ENCODE measurements at places on chromosomes 6 and 20. TPM values are rescaled to one million over a fixed set of nuclear protein-coding genes. Genes with fewer than 3 reads are reported as not detected.

DNA sequence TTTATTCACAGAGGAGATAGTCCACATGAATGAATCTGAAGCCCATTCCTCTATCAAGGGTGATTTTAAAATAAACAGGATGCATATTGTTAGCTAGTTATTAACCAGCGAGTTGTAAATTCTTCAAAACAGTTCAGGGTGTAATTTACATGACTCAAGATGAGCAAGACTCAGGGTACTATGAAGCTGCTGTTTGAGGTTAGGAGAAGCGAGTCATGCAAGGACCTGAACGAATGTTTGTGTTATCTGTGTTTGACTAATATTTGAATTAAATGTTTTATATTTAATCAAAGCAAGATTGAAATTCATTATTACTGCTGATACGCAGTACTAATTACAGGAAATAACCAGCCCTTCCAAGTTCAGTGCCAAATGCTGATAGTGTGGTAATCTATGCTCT, 191.1 kb downstream of the SAMD5 start:
- H3K27ac ChIP-seq: no peak overlapping the region
- H3K4me1 ChIP-seq: no peaks in the 10 kb centered on the region
- DNase-seq: no peak
- H3K27me3 ChIP-seq: no peaks in the 10 kb centered on the region
- H3K4me3 ChIP-seq: no peak overlapping the region

- no peak for DNase-seq
- no peaks in the 10 kb centered on the region for H3K27me3 ChIP-seq
- H3K4me3 ChIP-seq: no peak overlapping the region
- no peaks in the 10 kb centered on the region for H3K4me1 ChIP-seq
- H3K36me3 ChIP-seq: no peaks in the 10 kb centered on the region
- no peak overlapping the region for H3K27ac ChIP-seq
Observed at GRCh38 chr20:14879020-14879697, 541.7 kb upstream of the FLRT3 start.

GRCh38 chr6:33981861-33982260, 164.0 kb downstream of the GRM4 start:
- H3K36me3 ChIP-seq: no peaks in the 10 kb centered on the region
- H3K27me3 ChIP-seq: peaks cover 14% of the 10 kb centered on the region
- H3K27ac ChIP-seq: no peak overlapping the region

DNA sequence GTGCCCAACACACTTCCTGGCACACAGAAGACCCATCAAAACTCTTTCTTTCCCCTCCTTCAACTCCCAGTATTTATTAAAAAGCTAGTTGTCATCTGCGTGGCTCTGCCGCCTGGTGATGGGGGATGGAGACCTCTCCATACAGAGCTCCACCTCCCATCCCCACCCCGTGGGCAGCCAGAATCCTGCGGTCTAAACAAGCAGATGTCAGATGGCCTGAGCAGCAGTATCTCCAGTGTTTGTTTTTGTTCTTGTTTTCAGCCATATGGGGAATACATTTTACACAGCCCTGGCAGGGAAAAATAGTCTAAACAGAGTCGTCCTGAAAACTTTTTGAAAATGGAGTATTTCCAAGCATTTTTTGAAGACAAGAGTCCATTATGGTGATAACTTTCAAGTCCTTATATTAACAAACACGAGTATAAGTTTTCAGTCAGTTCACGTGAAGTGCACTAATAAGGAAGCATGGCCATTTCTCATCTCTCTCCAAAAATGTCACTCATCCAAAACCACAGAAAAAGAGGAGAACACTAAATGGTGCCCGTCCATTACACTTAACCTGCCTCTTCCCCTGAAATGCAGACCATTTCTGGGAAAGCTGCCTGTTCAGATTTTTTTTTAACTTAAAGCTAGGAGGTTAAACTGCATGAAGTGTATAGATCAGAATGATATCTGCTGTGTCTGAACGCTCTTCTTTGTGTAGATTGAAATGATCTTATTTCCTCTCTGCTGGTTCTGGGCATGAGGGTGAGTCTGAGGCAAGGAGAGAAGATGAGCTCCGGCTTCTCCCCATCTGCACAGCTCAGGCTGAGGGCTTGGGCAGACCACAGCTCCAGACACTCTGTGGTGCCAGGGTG, 91.0 kb downstream of the TCP11 start:
- no peak for DNase-seq
- no peak overlapping the region for H3K27ac ChIP-seq
- no peak overlapping the region for H3K4me3 ChIP-seq
- no peaks in the 10 kb centered on the region for H3K36me3 ChIP-seq
- H3K27me3 ChIP-seq: no peaks in the 10 kb centered on the region
- H3K4me1 ChIP-seq: no peaks in the 10 kb centered on the region

GRCh38 chr6:137315081-137315480, 95.9 kb upstream of the IFNGR1 start:
- H3K27me3 ChIP-seq: peaks cover 16% of the 10 kb centered on the region
- no peak for DNase-seq
- H3K4me3 ChIP-seq: no peak overlapping the region
- no peaks in the 10 kb centered on the region for H3K36me3 ChIP-seq

GRCh38 chr6:167512696-167513375, 187.9 kb downstream of the TTLL2 start:
- no peaks in the 10 kb centered on the region for H3K4me1 ChIP-seq
- H3K36me3 ChIP-seq: no peaks in the 10 kb centered on the region
- H3K27me3 ChIP-seq: peaks cover 3% of the 10 kb centered on the region
- H3K27ac ChIP-seq: no peak overlapping the region

DNA sequence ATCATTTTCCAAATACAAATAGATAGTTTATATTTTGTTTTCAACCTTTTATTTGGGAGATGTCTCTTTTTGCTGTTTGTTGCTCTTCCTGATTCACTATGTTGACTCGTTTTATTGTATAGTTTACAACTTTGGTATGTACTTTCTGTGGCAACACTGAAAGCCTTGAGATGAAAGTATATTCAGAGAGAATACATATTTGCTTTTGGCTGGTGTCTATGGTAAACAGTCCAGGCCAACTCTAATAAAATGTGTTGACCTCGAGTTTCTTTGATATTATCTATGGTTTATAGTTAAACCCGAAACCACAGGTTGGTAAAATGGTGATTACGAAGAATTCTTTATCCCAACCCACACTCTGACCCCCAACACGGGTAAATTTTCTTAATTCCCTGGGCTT, 919.6 kb upstream of the MAP3K7 start:
- no peak overlapping the region for H3K27ac ChIP-seq
- H3K27me3 ChIP-seq: no peaks in the 10 kb centered on the region
- H3K36me3 ChIP-seq: no peaks in the 10 kb centered on the region
- no peak for DNase-seq
- H3K4me1 ChIP-seq: no peaks in the 10 kb centered on the region

DNA sequence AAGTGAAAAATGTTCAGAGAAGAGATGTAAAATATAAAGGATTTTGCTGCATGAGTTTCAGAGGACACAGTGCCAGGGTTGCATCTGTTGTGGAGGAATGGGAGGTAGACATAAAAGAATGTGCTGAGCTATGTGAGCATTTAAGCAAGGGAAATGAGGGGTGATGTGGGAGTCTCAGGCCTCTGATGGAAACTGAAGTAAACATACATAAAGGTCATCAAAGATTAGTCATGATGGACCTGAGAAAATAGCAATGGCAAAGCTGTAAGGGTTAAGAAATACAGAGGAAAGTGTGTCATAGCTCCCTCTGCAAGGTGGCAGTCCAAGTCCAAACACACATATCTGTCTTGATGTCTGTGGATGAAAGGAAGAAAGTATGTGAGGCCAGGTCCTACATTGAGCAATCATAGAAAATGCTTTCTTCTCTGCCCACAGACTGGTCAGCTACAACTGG, 306.6 kb upstream of the ECI2 start:
- DNase-seq: no peak
- H3K36me3 ChIP-seq: no peaks in the 10 kb centered on the region
- no peaks in the 10 kb centered on the region for H3K4me1 ChIP-seq

DNA sequence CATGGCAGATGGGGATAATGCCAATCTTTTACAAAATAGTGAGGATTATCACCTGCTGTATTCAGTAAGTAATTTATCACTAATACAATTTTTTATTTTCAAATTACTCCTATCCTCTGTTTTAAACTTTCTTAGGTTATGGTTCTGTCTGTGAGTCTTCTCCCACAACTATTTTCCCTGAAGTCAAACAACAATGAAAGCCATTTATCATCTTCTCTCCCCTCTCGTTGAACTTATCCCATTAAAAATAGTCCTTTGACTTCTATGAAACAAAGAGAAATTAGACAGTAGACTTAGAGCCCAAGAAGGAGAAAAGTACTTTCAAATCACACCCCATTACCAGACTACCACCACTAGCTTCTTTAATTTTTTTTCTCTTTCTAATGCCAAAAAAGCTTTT, 147.7 kb downstream of the SIM1 start:
- no peak for DNase-seq
- no peaks in the 10 kb centered on the region for H3K4me1 ChIP-seq
- no peaks in the 10 kb centered on the region for H3K27me3 ChIP-seq
- no peaks in the 10 kb centered on the region for H3K36me3 ChIP-seq
- no peak overlapping the region for H3K27ac ChIP-seq

DNA sequence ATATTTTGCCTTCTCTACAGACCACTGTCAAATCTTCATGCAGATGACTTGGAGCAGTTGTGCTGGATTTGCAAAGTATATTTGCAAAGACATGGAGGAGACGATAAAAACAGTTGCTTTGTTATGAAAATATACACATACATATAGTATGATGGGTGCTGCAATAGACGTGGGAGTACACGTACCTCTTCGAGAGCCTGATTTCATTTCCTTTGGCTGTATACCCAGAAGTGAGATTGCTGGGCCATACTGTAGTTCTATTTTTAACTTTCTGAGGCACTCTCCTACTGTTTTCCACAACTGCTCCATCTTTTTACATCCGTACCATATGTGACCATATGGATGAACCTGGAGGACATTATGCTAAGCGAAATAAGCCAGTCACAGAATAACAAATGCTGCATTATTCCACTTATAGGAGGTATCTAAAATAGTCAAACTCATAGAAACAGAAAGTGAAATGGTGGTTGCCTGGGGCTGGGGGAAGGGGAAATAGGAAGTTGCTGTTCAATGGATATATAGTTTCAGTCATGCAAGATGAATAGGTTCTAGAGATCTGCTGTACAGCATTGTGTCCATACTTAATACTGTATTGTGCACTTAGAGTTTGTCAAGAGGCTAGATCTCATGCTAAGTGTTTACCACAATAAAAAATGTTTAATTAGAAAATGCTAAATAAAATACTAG, 223.8 kb downstream of the HAO1 start:
- no peaks in the 10 kb centered on the region for H3K4me1 ChIP-seq
- H3K4me3 ChIP-seq: no peak overlapping the region
- no peak for DNase-seq
- no peak overlapping the region for H3K27ac ChIP-seq

DNA sequence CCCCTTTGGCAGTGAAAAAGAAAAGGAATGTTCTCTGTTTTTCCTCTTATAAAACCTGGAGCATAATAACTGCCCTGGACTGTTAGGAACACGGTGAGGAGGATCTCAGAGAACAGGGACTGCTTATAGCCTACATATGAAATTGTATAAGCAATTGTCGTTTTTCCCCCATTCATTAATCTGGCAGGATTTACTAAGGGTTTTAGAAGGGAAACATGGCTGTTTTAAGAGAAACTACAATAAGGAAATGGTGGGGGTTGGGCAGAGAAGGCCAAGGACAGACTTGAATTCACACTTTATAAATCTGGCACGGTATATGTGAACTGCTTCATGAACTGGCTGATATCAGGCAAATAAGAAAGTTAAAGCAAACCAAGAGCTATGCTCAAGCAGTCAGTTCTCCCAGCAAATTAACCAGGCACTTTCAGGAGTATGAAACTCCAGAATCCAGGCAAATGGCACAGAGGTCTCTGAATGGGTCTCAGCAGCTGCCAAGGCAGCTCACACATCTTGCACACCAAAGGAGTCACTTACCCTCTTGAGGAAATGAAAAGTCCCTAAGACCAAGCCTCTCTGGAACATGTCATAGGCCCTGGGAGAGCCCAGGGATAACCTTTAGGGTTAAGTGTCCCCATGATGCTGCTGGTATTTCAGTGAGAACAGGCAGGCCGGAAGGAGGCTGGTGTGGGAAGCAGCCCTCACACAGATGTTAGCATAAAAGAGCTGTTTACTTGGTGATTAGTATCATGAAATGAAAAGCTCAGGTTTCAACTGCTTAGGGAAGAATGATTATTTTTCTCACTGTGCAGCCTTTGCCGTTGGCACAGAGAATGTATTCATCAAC, 260.5 kb upstream of the MARCKS start:
- DNase-seq: no peak
- no peaks in the 10 kb centered on the region for H3K4me1 ChIP-seq
- H3K4me3 ChIP-seq: no peak overlapping the region
- H3K27me3 ChIP-seq: no peaks in the 10 kb centered on the region

DNA sequence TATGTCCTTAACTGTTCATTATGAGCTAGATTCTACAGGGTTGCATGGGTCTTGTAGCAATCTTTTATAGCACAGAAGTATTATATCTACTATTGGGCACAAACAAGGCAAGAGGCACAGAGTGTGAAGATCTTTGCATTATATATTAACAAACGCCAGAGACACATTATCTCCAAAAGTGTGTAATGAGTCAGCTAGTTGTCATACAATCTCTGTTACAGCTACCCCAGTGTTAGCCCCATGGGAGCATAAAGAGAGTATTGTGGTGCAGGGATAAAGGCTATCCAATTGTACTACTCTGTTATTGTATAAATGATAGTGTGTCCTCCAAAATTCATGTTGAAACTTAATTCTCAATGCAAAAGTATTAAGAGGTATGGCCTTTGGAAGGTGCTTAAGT, 148.4 kb upstream of the RIMS1 start:
- no peak overlapping the region for H3K27ac ChIP-seq
- H3K4me1 ChIP-seq: no peaks in the 10 kb centered on the region
- no peaks in the 10 kb centered on the region for H3K27me3 ChIP-seq
- H3K4me3 ChIP-seq: no peak overlapping the region
- H3K36me3 ChIP-seq: no peaks in the 10 kb centered on the region

GRCh38 chr6:56552187-56553130, 90.2 kb downstream of the DST start:
- DNase-seq: no peak
- H3K4me3 ChIP-seq: no peak overlapping the region

DNA sequence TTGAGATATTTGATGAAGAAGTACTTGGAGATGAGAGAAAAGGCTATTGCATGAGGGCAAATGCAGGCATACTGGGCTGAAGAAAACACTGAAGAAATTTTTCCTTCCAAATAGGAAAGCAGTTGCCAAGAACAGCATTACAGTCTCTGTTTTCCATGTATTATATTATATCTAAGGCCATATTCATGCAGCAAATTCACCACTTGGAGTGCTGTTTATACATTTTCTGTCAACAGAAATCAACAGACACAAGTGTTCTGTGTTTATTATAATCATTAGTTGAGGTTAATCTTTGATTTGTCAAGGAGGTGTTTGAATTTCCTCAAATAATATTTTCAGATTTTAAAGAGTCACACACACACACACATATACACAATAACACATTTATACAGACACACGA, 268.8 kb upstream of the PLCB4 start:
- H3K36me3 ChIP-seq: no peaks in the 10 kb centered on the region
- DNase-seq: no peak
- no peak overlapping the region for H3K4me3 ChIP-seq
- no peaks in the 10 kb centered on the region for H3K27me3 ChIP-seq
- no peak overlapping the region for H3K27ac ChIP-seq
- no peaks in the 10 kb centered on the region for H3K4me1 ChIP-seq

Gene KCNK15
- total RNA-seq: not detected
